ENCODE measurements at places on chromosomes 1 and 21.

GRCh38 chr1:230215529-230215928 is 148.5 kb downstream of the GALNT2 start:
- no peak for DNase-seq

DNA sequence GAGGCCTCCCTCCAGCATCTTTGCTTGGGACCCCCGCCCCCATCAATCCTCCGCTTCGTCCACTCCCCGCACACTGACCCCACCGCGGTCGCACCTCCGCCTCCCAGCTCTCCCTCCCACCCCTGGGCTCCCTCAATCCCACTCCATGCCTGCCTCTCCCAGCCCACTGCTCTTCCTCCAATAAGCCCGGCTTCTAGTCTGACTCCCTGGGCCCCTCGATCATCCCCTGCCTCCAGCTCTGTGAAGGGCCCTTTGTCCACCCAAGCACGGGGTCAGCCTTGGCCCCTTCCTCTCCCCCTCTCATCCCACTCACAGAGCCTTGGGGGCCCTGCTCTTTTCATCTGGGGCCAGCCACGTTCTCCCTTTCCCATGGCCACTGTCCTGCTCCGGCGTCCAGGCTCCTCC is 1.5 kb upstream of the TMEM200B start:
- no peak for DNase-seq

- no peak for DNase-seq
Measured at GRCh38 chr21:30800605-30801004, 12.5 kb downstream of the KRTAP8-1 start.

DNA sequence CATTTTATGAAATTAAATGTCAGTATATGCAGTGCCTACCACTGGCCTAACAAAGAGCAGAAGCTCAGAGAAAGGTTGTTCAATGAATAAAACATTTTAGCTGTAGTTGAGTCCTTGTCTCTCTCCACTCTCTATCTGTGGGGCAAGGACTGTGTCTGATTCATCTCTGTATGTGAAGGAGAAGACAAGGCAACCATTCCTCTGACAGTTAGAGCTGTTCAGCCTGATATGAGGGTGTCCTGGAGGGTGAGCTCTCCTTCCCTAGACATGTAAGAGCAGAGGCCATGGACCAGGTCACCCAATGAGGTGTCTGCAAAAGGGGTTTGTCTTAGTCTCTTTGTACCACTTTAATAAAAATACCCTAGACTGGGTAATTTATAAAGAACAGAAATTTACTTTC is 4.5 kb upstream of the PDZK1IP1 start:
- no peak for DNase-seq

DNA sequence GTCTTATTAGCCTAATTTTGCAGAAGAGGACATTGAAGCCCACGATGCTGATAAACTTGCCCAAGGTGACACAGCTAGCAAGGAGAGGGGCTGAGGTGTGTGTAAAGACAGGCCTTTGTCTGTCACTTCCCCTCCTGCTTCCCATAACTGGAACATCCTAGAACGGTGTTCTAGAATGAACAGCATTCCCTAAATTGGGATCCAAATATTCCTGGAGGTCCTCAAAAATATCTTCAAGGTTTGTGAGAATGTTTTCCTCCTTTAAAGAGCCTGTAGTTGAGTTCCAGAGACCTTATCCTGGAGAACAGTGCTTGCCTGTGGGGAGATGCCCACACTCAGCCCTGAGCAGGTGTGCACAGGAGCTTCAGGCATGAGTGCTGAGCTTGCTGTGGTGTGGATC is 41.5 kb upstream of the SAMD13 start:
- DNase-seq, result no peak

- no peak for DNase-seq
Measured at GRCh38 chr1:29271724-29272123, 35.4 kb downstream of the PTPRU start.

DNA sequence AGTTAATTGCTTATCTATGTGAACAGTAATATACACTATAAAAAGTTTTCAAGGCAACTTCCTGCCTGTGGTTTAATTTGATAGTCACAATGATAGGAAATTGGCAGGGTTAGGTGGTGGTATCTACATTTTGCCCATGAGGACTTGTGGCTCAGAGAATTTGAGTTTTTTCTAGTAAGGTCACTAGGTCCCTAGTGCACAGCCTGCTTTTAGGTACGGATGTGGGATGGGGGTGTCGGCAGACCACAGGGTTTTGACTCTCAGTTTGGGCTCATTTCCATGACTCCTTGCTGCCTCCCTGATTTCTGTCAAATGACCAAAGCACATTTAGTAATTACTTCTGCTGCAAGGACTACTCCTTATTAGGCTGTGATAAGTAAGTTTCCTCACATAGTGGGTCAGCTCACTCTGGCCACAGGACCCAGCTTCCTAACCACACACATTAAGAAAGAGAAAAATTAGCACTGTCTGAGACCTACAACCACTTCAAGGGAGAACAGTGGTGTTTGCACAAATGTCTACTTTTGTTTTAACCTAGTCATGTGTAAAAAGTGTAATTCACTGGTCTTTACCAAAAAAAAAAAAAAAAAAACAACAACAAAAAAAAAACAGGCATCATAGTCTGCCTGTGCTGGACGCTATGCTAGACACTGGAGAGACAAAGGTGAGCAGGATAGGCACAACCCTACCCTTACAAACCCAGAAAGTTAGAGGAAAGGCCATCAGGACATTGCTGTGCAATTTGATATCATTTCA is 43.7 kb downstream of the MRPL39 start:
- DNase-seq, result no peak

- DNase-seq, result no peak
Measured at GRCh38 chr1:219177363-219177762, 3.7 kb downstream of the LYPLAL1 start.

GRCh38 chr21:38037416-38037815 is 121.2 kb upstream of the KCNJ6 start:
- DNase-seq, result no peak

- no peak for DNase-seq
Measured at GRCh38 chr1:153470707-153471106, 10.3 kb upstream of the S100A7 start.

DNA sequence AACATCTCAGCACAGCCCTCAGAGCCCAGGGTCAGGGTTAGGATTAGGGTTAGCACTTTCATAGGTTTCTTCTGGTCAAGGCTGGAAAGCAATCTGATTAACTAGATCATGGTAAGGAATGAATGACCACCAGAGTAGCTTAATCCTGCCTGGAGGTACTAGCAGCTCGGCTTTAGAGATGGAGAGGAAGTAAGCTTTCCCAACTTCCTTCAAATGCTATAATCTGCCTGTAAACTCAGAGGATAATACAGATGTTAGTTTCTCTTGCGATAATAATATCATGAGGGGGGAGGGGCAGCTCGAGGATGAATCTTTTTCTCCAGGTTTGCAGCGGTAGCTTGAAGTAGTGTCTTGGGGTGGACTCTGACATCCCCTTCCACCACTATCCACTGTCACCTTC is 194.9 kb downstream of the HIVEP3 start:
- no peak for DNase-seq

DNA sequence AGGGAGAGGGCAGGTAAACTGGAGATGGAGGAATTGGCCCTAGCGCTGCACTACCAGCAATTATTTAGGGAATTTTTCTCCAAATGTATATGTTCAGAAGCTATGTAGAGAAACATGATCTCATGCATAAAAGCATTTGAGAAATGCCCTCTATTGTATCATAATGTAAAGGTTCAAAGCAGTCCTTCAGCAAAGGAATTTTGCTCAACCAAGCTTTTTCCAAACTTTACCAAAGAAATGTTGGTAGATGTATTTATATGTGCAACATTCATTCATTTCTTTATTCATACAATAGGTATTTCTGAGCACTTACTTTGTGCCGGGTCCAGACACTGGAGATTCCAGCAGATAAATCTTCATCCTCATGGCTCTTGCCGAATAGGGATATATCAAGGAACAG is 64.4 kb downstream of the XCL1 start:
- DNase-seq, result no peak

- no peak for DNase-seq
Measured at GRCh38 chr1:17369466-17369865, 2.5 kb upstream of the PADI6 start.

DNA sequence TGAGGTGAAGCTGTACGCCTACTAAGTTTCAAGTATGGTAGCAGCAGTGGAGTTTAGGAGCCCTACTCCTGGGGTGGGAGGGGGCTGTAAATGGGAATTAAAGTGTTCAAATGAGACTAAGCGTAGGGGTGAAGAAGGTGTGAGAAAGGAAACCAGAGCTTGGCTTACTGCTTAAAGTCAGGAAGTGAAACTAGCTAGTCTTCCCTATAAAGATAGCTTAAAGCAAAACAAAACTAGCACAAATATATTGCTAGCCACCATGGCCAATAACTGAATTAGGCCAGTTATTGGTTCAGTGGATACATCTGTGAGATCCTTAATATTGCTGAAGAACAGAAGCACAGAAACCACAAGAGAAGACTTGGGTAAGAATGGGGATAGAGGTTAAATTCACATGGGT is 492.2 kb upstream of the PKN2 start:
- no peak for DNase-seq

DNA sequence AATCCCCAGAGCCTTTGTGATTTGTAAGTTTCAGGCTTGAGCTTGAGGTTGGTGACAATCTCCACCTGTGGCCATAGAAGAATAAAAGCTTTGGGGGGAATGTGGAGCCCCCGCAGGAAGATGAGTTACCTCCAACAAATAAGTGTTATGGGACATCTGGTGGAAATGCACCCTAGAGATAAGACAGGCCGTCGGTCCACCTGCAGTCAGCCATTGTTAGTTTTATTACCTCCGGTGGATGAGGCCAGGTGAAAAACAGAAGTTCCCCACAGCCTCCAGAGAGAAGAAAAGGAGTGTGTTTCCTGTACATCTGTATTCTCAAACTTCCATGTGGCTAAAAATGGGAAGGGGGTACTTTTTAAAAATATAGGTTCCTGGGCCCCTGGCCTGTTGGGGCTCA is 137.4 kb downstream of the KAZN start:
- peak; percentile 34 for DNase-seq

DNA sequence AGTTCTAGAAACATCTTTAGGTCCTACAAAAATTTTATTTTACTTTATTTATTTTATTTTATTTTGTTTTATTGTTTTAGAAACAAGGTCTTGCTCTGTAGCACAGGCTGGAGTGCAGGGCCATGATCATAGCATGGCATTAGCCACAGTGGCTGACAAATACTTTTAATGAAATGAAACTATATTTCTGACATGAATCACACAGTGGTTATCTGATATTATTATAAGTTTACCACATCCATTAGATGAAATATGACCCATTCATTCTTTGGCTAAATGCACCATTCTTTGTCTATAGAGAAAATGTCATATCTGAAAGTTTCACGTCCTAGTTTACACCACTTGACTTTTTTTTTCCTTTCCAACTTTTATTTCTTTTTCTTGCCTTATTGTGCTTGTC is 613.4 kb upstream of the ADAMTS5 start:
- DNase-seq, result no peak

DNA sequence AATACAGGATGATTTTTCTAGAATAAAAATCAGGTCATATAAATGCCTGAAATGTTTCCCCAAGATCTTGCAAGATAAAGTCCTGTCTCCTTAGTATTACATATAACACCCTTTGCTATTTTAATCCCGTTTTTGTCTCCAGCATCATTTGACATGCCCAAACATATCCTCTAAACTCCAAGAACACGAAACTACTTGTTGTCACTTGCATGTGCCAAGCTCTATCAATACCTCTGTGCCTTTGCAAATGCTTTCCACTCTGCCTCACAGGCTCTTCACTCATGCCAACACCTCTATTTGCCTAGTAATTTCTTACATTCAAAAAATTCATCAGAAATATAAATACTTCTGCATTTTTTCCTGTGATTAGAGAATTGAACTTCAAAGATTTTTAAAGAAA is 37.9 kb downstream of the LRRIQ3 start:
- DNase-seq, result no peak

- DNase-seq, result no peak
Measured at GRCh38 chr1:94332516-94332915, 85.7 kb upstream of the ABCD3 start.

GRCh38 chr1:160127865-160128523 is 12.4 kb downstream of the ATP1A2 start:
- DNase-seq, result no peak

GRCh38 chr1:247448107-247448791 is 9.7 kb downstream of the OR2B11 start:
- peak; percentile 73 for DNase-seq

DNA sequence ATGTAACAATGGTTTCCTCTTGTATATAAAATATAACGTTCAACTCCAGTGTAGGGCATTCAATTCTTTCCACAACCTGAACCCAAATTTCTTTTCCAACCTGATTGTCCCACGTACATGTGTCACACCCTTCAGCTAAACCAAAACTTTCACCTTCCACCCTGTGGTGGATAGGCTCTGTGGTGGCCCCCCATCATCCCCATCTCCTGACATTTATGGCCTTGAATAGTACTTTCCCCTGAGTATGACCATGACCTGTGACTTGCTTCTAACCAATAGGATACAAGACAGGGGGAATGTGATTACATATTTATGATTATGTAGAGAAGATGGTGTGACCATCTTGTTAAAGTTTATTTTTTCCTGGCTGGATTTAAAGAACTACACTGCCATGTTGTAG is 377.0 kb downstream of the PTPRC start:
- DNase-seq, result no peak

- no peak for DNase-seq
Measured at GRCh38 chr1:180623579-180624347, 8.1 kb upstream of the XPR1 start.

GRCh38 chr1:183592733-183593132 is 2.5 kb upstream of the NCF2 start:
- DNase-seq, result no peak

DNA sequence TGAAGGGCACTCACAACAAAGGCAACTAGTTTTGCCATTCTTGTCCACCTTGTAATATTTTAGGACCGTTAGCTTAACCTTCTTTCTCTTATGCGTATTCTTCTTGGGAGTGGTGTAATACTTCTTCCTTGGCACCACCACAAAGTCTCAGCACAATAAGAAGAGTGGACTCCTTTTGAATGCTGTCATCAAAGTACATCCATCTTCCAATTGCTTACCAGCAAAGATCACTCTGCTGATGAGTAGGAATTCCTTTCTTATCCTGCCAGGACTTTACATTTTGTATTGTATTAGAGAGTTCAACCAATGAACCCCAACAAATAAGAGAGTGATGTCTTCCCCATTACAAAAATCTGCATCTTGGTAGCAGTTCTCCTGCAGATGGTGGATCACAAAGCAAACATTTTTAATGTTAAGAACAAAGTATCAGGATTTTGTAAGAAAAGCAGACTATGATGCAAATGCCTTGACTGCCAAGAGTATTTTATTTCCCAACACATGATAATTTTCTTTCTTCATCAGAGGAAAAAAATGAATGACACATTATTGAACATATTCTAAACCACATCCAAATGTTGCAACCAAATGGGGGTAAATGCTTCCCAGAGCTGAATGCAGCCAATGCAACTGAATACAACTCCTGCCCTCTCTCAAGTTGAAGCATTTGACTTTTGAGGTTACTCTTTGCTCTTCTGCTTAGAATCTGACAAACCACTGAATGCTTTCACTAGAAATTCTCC is 5.1 kb upstream of the ARNT start:
- no peak for DNase-seq

GRCh38 chr1:109959974-109960744 is 24.4 kb upstream of the AHCYL1 start:
- DNase-seq, result peak; percentile 96
